Retina (tissue), 1 donor: ENCODE measurements at places on chromosomes 5 and 9.

- DNase-seq, result no peak
Observed at GRCh38 chr5:143036146-143036927, 266.2 kb downstream of the ARHGAP26 start.

GRCh38 chr9:136023410-136024225, 62.4 kb upstream of the UBAC1 start:
- no peak for DNase-seq

DNA sequence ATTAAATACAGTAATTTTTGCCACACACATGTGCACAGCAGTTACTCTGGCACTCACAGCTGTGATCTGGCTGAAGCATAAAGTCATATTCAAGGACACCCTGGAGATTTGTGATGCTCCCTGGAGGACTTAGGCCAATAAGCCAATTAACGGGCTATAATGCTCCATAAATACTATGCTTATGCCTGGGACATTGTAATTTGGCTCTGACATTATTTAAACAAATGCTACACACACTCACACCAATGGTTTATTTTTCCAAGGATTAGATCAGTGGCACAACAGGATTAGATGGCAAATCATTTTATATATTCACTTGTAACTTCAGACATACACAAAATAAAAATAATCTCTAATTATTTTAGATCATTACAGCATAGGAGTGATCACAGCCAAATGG, 111.2 kb downstream of the LMNB1 start:
- DNase-seq, result no peak

- no peak for DNase-seq
Observed at GRCh38 chr9:83236029-83236696, 173.2 kb upstream of the RASEF start.

- peak; percentile 7 for DNase-seq
Observed at GRCh38 chr9:134321946-134322741, 4.1 kb upstream of the RXRA start.
